GM18507 (cell line): ENCODE measurements at places on chromosomes 16 and 17.

- no peak for DNase-seq
These were observed 103.3 kb upstream of the CIBAR2 start for GRCh38 chr16:85215478-85216118.

DNA sequence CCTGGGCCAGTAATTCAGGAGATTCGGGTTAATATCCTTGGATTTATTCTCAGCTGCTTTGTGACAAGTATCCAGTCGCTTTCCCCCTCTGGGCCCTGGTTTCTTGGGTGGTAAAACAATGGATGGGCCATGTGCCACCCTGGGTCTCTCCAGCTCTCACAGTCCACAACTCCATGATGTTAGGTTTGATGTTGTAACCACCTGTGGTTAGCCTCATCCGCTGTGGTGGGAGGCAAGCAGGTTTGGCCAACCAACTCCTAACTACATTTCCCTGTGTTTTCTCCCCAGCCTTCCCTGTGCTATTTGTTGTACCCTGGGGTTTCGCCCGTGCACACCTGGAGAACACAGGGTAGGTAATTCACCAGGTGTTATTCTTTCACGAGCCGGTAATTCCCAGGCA is 35.1 kb downstream of the GLP2R start:
- no peak for DNase-seq

DNA sequence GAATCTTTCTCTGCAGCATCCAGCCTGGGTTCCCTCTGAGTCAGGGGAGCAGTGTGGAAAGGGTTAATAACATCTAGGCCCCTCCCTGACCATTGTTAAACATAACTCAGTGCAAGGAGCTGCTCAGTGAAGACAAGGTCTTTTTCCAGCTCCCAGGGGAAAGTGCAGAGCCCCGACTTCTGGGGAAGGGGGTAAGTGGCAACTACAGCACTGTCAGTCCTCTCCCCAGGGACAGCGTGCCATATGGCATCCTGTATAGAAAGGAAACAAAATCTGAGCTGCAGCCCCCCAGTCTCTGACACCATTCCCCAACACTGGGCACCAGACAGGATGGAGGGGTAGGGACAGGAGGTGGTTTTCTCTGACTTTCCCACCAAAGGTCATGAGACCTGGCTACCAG is 7.8 kb downstream of the MRPL27 start:
- DNase-seq = no peak

DNA sequence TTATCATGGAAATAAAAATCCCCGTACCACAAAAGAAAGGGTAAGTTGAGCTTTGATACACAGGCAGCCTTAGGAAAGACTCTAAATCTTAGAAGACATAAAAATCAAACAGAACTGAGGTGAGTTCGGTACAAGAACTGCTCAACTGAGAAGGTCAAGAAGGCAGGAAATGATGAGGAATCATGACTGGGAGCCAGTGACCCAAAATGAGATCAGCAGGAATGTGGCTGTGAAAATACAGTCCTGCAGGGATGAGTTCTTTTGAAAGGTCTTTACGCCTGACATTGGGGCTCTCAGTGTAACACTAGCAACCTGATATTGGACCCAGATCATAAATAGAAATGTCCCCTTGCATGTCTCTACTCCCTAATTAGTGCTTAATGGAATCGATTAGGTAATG is 56.3 kb upstream of the CDH11 start:
- no peak for DNase-seq

DNA sequence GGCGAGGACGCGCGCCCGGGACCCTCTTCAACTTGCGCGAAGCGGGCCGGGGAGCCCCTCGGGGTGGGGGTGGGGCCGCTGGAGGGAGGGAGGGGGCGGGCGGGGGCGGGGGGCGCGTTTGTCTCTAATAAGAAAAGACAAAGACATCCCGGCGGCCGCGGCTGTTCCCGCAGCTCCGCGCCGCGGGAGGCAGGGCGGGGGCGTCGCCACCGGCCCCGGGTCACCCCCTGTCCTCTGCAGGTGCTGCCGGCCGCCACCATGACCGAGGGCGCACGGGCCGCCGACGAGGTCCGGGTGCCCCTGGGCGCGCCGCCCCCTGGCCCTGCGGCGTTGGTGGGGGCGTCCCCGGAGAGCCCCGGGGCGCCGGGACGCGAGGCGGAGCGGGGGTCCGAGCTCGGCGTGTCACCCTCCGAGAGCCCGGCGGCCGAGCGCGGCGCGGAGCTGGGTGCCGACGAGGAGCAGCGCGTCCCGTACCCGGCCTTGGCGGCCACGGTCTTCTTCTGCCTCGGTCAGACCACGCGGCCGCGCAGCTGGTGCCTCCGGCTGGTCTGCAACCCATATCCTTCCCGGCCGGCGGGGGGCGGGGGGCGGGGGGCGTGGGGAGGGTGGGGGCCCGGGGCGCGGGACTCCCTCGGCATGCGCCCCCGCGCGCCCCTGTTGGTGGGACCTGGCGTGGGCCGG is 714 bp downstream of the CACNA1H start:
- no peak for DNase-seq

DNA sequence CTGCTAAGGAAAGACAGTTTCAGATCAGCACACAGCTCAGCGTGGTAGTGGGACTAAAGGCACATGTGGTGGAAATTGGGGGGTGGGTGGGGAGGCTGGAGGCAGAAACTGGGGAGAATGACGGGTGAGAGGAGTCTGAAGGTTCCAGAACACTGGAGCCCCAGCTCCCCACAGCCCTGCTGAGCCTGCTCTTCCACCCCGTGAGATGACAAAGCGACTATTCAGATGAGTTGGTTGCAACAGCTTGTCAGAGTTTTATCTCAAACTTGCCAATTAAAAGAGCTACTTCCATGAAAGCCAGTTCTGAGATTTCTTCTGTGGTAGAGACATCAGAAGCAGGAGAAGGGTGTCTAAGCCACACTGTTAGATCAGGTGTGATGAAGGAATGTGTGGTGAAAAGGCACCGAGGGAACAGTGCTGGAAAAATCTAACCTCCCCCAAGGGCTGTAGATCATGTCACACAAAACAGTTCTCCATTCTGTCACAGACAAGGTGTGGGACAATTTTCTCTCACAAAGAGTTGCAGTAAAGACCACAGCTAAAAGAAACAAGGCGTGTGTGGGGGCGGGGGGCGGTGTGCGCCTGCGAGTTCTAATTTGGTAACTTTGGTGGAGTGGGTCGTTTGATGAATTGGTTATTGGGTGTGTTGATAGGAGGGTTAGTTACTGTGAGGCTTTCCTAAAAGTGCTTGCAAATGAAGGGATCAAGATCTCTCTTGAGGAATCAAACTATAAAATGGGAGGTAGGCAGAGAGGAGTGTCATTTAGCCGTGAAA is 39.0 kb downstream of the CCDC182 start:
- no peak for DNase-seq
